ENCODE measurements at places on chromosomes 1 and 21.
A peak's percentile ranks its signal among the peaks of the same experiment; 100 is the strongest.

DNA sequence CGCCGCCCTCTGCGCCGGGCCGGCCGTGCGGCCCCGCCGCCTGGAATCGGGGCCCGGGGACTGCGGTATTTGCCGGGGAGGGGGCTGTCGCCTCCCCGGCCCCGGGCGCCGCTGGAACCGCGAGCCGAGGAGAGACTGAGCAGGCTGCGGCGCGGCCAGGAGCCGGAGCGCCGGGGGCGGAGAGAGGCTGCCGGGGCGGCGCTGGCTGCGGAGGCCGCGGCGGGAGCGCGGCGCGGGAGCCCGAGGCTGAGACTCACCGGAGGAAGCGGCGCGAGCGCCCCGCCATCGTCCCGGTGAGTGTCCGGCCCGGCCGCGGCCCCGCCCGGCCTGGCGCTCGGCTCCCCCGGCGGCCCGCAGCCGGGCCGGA is 746 bp downstream of the DYRK1A start:
- no peak for DNase-seq

- DNase-seq, result no peak
These were observed 251.3 kb downstream of the SDCCAG8 start for GRCh38 chr1:243507001-243507671.

DNA sequence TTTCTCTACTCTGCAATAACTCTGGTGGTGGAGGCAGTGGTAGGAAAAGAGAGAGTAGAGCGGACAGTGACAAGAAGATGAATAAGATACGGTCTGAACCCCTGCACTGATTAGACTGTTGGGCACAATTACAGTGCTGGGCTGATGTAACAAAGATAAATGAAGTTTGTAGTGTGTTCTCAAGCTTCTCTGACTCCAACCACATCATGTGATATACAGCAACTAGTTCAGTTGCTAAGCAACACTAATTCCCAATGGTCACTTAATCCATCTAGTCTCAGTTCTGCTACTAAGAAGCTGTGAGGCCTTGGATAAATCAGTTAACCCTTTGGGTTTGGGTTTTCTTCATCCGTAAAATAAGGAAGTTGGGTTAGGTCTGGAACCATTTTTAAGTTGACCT is 17.3 kb downstream of the DDR2 start:
- no peak for DNase-seq

DNA sequence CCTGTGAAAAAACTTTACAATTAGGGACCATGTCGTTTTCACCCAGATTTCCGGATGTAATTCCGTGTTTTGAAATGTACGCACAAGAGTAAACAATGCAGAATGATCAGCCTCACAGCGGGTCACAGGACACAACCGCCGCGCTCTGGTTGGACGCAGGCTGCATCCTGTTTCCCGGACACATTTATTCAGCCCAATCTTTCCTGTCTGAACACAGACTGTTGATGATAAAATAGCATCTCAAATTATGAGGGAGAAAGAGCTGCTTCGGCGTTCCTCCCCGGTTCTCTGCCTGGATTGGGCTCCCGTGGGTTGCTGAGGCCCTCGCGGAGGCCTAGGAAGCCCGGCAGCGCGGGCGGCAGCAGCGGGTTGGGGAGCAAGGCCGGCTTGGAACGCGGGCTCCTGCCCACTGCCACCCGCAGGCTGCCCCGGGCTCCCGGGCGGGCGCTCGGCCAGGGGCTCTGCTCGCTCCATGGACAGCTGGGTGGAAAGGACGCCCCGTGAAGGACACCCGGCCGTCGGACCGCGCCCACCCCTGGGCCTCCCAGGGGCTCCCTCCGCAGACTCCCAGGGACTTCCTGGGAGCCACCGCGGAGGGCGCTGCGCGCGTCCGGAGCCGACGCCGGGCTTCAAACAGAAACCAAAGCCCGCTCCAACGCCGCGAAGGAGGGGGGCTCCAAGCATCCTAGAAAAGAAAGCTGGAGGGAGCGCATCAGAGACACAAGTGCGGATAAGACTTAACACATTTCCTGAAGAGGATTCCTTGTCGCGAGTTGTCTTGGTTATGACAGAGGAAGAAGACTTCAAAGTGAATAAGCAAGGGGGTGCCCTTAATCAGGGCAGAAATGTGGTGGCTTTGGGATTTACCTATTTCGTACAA is 122.3 kb downstream of the ESRRG start:
- DNase-seq, result peak; percentile 74

GRCh38 chr1:205026181-205026580 is 16.8 kb upstream of the CNTN2 start:
- no peak for DNase-seq

GRCh38 chr1:198096390-198096789 is 60.4 kb upstream of the NEK7 start:
- no peak for DNase-seq

GRCh38 chr21:37886726-37887299 is 29.4 kb downstream of the KCNJ6 start:
- no peak for DNase-seq

DNA sequence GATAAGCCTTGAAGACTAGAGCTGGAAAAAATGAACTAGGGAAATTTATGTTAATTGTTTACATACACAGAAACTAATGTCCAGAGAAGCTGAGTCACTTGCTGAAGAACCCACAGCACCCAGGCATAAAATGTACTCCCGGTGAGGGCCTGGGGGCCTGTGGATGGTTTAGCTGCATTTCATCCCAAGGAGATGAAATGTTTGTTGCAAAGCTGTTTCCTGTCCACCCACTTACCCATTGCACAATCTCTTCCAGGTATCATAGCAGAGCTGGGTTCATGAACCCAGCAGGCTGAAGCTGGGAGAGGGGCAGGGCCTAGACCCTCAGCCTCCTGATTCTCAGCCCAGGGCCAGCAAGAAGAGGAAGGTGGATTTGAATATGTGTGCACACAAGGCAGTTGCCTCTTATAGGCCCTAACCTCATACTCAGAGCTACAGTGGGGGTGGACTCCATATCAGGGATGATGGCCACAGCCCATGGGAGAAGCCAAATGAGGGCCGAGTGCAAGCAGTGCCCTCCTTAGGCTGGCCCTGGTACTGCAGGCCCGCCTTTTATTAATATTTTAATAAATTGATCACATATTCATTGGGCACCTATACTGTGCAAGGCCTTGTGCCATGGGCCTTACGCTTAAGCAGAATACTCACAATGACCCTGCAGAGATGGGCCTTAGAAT is 110.8 kb downstream of the LACTBL1 start:
- DNase-seq, result no peak

- DNase-seq, result no peak
These were observed 93.1 kb downstream of the DMRTB1 start for GRCh38 chr1:53552146-53552861.

GRCh38 chr1:192703283-192704206 is 67.6 kb downstream of the RGS13 start:
- DNase-seq, result no peak

DNA sequence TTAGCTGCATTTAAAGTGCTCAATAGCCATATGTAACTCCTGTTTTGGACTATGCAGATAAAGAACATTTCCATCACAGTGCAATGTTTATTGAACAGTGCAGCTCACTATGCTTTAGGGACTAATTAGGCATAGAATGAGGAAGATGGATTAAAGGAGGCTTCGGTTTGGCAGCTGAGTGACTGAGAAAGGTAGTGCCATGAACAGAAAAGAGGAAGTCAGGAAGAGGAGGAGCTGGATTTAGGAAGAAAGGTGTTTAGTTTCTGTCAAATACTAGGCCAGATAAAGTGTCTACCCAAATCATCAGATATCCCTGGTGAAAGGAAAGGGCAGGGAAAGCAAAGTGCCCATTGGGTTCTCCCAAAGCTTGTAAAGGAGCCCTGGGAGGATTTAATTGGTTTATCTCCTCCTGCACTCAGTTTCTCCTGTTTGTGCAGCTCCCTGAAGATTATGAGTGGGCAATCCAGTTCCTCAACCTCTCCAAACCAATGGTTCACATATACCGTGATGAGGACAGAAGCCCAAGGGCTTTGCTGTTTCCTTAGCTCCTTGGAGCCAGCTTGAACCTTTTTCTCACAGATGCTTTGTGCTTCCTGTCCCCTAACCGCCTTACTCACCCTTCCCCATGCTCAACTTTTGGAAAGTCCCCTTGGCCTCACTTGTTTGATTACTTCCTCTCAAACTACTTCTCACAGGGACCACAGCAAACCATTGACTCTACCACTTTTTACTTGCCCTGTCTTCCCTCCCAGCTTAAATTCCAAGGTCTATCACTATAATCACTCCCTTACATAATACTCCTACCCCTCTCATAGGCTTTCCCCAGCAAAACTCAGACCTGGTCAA is 3.5 kb upstream of the RAP1A start:
- no peak for DNase-seq

GRCh38 chr21:42737951-42738590 is 84.7 kb downstream of the PDE9A start:
- peak; percentile 64 for DNase-seq

DNA sequence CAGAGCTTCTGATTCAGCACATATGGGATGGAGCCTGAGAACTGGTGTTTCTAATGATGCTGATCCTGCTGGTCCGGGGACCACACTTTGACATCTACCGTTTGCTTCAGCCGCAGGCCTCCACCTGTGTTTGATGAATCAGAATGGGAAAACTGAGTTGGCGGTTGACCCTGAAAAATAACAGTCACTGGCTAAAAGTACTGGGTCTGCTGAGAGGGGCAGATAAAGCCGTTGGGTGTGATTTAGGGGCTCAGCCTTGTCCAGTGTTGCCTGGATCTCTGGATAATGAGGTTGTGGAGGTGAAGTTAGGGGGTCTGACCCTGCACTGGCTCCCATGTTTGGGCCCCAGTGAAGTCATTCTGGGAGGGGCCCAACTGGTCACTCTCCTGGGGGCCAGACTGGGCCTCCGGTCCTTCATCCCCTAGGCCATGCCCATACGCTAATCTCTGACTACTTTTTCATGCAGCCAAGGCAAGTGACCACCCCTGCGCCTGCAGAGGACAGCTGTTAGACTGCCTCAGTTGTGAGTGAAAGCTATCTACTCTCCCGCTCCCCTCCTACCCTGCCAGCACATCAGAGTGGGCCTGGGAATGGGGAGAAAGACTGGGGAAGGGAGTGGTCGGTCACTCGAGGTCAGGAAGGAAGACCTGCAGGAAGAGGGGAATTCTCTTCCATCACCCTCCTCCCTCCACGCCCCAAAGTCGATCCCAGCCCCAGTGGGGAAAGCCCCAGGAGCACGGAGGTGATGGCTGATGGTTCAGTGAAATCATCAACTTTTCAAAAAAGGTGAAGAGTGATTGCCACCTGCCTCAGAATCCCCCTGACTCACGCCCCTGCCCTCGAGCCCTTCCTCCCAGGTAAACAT is 27.7 kb downstream of the VASH2 start:
- peak; percentile 14 for DNase-seq

DNA sequence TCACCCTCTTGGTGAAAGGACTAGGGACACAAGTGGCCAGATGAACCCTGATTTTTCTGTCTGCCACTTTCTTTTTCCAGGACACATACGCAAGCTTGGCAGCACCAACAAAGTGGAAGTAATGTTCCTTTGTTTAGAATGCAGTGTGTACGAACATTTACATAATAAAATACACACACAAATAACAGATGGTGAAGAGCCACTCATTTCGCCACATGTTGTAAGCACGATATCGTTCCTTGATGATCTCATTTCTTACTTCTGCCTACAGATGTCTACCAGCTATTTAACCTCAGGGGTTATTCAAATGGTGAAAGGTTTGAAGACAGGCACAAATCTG is 670.2 kb upstream of the CXADR start:
- no peak for DNase-seq
